ENCODE measurements at places on chromosomes 3 and 15.

DNA sequence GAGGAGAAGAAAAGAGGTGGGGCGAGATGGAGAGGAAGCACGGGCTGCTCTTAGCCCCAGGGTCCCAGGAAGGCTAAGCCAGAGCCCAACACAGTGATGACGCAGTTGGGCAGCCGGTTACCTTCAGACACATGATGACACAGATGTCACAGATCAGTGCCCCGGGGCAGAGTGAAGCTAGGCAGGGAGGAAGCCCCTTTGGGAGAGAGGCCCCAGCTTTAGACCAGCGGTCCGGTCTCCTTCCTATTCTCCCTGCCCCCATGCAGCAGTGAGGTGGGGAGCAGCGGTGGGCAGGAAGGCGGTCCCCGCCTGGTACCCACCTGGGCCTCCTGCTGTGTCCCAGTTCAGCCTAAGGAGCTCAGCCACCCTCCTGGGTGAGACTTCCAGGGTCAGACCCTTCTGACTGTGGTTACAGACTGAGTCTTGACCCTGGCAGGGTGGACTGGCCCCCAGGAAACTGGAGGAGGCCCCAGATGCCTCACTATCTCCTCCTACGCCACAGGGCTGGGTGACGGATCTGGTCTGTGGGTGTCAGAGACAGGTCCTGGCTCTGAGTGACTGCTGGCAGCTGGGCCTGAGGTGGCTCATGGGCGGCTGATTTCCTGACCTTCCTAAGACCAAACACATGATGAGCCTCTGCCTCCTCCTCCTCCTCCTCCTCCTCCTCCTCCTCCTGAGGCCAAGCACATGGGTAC is 38.8 kb upstream of the LINGO1 start:
- DNase-seq: no peak

- DNase-seq: no peak
Measured at GRCh38 chr15:74807282-74807681, 5.4 kb upstream of the LMAN1L start.

DNA sequence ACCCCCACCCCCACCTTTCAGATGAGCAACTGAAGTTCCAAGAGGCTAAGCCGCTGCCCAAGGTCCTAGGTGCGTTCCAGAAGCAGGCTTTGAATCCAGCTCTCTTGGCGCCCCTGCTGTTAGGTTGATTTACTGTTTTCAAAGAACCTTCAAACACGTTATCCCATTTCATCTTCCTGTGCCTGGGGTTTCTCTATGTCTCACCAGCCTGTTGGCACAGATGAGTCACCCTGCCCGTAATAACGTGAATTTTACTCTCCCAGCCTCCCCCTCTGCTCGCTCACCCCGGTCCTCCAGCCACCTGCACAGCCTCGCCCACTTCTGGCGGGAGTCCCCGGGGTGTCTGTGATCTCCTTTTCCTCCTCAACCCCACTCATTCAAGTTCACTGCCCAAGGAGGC is 13.0 kb upstream of the TSEN2 start:
- no peak for DNase-seq

DNA sequence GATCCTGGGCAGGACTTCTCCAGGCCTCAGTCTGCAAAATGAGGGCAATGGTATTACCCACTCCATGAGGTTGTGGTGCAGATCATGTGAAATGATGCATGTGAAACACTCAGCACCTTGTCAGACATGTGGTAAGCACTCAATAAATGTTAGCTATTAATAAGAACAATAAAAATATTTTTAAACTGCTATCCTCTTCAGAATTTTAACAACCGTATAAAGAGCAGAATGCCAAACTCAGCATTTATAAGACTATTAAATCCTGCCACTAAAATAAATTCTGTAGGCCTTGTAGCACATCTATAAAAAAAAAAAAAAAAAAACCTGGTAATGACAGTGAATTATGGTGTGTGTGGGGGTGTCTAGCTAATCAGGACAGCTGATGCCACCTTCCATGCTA is 213.9 kb upstream of the UMPS start:
- peak; percentile 86 for DNase-seq

GRCh38 chr3:146469150-146470017 is at the start of gene PLSCR2:
PLSCR2 (minus strand) TSS chr3:146469561; CDS start chr3:146459904, 9,657 bp downstream.
- DNase-seq: no peak

GRCh38 chr3:13405614-13406013 is 14.5 kb downstream of the NUP210 start:
- DNase-seq: no peak

GRCh38 chr3:187920030-187920429 is 174.8 kb upstream of the BCL6 start:
- no peak for DNase-seq

DNA sequence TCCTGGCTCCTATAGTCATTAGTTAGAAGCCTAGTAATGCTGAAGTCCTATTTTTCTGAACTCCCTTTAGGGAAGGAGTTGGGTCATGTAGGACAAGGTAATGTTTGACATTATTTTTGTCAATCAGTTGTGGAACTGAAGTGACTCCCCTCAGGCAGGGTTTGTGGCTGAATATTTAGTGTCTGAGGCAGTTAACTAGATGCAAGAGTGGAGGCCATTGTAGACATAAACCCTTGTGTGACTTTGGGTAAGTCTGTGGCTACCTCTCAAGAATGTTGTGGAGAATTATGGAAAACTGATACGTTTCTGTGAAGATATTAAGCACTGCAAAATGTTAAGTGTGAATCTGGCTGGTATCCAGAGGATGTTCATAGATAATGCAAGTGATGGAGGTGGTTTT is 125.2 kb upstream of the PHLDB2 start:
- DNase-seq: no peak

DNA sequence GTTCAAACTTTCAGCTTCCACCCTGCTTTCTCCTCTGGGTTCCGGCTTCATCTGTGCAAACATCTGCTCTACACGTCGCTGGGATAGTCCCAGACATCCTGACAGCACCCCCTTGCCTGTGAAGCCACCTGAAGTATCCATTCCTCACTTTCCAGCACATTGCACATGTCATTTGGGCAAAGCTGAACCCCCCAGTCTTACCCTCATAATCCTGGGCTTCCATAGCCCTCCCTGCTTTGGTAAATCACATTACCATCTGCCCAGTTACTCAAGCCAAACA is 42.5 kb downstream of the STARD5 start:
- DNase-seq: no peak

GRCh38 chr3:184415203-184415490 is 35.3 kb downstream of the CHRD start:
- DNase-seq: no peak

- no peak for DNase-seq
Measured at GRCh38 chr15:81575436-81576123, 201.6 kb upstream of the TMC3 start.

DNA sequence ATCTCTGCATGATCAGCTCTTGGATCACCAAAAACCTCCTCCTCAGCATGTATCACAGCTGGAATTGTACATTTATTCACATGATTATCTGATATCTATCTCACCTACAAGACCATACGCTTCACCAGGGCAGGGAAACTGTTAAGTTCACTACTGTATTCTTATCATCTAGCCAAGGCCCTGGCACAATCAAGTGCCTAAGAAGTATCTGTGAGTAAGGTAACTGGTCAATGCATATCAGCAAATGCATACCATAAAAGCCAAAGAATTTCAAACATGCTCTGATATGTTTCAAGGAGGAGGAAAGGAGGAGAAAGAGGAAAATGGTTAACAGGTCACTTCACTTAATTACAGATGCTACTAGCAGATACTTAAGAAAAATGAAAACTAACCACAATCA is 158.4 kb downstream of the LIPC start:
- no peak for DNase-seq
